Activated CD8-positive, alpha-beta T cell treated with anti-CD3 and anti-CD28 coated beads for 36 hours (primary cell): ENCODE measurements at places on chromosomes 3 and 15.
A peak's percentile ranks its signal among the peaks of the same experiment; 100 is the strongest.

- H3K4me3 ChIP-seq: no peak overlapping the region
- no peak for DNase-seq
- H3K27ac ChIP-seq: no peak overlapping the region
- H3K27me3 ChIP-seq: peaks cover 2% of the 10 kb centered on the region
- no peaks in the 10 kb centered on the region for H3K36me3 ChIP-seq
- peaks cover 4% of the 10 kb centered on the region for H3K4me1 ChIP-seq
Observed at GRCh38 chr15:70289191-70289955, 191.7 kb upstream of the TLE3 start.

DNA sequence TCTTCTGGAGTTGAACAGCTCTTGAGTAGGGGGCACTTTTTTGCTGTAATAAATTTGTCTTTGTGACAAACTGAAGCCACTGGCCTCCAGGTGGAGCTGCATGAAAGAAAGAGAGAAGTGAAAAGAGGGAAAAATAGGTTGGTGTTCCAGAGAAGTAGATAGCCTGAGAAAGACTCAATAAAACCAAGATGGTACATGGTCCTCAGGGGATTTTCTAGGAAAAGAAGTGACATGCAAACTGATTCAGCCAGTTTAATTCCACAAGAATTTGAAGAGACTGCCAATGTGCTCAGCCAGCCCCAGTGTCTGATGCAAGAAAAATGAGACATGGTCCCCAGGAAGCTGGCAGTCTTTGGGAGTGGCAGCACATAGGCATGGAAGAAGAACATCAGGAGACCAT, 152.7 kb downstream of the CD47 start:
- DNase-seq: peak; percentile 18
- H3K27ac ChIP-seq: no peak overlapping the region
- no peak overlapping the region for H3K4me3 ChIP-seq
- peaks cover 22% of the 10 kb centered on the region for H3K4me1 ChIP-seq
- peaks cover 2% of the 10 kb centered on the region for H3K27me3 ChIP-seq

- H3K36me3 ChIP-seq: no peaks in the 10 kb centered on the region
- H3K4me3 ChIP-seq: no peak overlapping the region
- H3K4me1 ChIP-seq: no peaks in the 10 kb centered on the region
- H3K27me3 ChIP-seq: no peaks in the 10 kb centered on the region
- DNase-seq: no peak
Observed at GRCh38 chr3:96986241-96986640, 171.8 kb downstream of the EPHA6 start.

DNA sequence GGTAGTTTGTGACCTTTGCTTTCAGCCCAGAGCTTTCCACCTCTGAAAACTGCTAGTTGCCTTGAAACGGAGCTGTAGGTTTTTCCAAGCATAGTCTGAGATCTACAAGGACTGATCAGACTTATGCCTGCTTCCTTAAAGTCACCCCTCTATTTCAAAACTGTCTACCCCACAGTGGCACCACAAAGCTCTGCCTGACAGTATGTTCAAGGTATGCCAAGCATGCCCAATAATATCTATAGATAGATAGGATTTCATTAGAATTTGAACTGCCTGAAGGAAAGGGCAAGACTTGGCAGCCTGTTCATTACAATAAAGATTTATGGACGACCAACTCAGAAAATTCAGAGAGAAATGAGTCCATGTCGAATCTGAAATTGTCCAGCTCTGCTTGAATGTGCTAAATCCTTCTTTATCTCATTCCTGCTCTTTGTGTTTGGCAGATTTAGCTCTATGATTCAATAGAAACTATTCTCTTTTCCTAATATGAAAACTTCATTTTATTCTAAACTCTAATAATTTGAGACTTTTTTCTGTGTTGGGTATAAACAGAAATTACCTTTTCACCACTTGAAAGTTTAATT, 227.6 kb upstream of the TBC1D5 start:
- H3K36me3 ChIP-seq: no peaks in the 10 kb centered on the region
- no peaks in the 10 kb centered on the region for H3K4me1 ChIP-seq
- peaks cover 2% of the 10 kb centered on the region for H3K27me3 ChIP-seq
- H3K4me3 ChIP-seq: no peak overlapping the region
- DNase-seq: no peak

DNA sequence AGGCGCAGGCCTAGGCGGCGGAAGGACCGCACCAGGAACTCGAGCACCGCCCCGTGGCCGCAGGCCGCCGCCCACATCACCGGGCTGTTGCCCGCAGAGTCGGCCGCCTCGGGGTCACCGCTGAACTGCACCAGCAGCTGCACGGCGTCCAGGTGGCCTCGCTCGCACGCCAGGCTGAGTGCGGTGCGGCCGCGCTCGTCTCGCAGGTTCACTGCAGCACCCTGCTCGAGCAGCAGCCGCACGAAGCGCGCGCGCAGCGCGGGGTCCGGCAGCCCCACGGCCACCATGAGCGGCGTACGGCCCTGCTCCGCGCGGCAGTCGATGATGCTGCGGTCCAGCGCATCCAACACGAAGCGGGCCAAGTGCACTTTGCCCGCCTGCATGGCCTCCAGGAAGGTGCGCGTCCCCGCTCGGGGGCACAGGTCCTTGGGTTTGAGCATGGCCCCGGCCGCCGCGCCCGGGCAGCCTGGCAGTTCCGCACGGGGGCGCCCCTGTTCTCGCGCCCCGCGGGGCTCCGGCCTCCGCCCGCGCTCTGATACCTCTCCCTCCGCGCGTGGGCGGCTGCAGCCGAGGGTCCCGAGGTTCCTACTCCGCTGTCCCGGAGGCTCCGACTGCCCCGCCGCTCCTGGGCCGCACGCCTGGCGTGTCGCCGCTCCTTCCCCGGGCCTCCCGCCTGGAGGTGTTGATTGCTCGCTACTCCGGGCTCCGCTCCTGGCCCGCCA, 556 bp downstream of the ANKRD63 start:
- H3K36me3 ChIP-seq: no peaks in the 10 kb centered on the region
- peaks cover 25% of the 10 kb centered on the region for H3K27me3 ChIP-seq
- no peaks in the 10 kb centered on the region for H3K4me1 ChIP-seq
- H3K27ac ChIP-seq: no peak overlapping the region

DNA sequence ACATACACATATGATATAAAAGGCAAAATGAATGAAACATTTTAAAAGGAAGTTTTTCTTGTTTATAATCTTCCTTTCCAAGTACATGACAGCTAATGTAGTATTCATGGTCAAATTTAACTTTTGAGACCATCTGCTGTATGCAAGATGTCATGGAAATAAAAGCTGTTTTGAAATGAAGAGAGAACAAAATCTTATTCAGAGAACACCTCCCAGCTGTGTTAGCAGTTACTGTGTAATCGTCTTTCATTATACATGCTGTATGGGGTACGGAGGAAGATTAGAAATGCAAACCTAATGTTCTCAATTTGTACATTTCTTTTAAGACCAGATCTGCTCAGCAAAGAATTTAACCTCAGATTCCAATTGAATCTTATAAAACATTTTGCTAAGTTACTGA, 1182.3 kb downstream of the OTOL1 start:
- H3K27ac ChIP-seq: no peak overlapping the region
- no peaks in the 10 kb centered on the region for H3K4me1 ChIP-seq
- H3K36me3 ChIP-seq: no peaks in the 10 kb centered on the region
- no peak for DNase-seq
- no peaks in the 10 kb centered on the region for H3K27me3 ChIP-seq

- no peaks in the 10 kb centered on the region for H3K4me1 ChIP-seq
- no peaks in the 10 kb centered on the region for H3K36me3 ChIP-seq
- H3K4me3 ChIP-seq: no peak overlapping the region
- no peak for DNase-seq
Observed at GRCh38 chr3:40152482-40153133, 156.9 kb upstream of the EIF1B start.

DNA sequence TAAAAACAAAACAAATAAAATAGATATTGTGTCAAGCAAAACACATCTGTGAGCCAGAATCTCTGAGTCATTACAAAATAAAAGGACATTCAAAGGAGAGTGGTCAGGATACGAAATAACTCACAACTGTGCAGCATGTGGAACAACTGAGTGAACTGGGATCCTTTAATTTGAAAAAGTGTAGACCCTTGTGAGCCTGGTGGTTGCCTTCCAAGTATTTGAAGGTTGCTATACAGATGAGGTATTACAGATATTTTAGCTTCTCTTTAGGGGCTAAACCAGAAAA, 26.7 kb downstream of the KCNMB2 start:
- peaks cover 2% of the 10 kb centered on the region for H3K27me3 ChIP-seq
- no peaks in the 10 kb centered on the region for H3K36me3 ChIP-seq
- no peak overlapping the region for H3K27ac ChIP-seq
- no peaks in the 10 kb centered on the region for H3K4me1 ChIP-seq
- no peak overlapping the region for H3K4me3 ChIP-seq
- DNase-seq: no peak

DNA sequence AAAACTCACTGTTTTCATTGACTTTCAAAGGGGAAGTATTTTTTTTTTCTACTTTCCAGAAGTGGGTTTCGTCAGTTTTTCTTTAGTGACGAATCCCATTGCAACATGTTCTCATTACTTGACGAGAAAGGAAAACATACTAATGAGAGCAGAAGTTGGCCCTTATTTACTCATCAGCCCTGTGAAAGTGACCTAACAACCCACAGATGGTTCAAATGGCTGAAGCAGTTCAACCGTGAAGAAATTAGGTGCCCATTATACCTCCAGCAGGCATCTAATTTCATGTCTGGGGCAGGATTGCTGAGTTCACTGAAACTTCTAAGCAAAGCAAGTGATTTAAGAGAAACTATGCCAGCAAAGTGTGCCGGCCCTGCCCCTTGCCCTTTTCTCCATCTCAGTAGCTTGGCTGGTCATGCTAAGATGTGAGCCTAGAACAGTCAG, 9.0 kb downstream of the AQP9 start:
- no peaks in the 10 kb centered on the region for H3K4me1 ChIP-seq
- H3K4me3 ChIP-seq: no peak overlapping the region
- no peak for DNase-seq
- H3K27me3 ChIP-seq: peaks cover 6% of the 10 kb centered on the region
- H3K36me3 ChIP-seq: no peaks in the 10 kb centered on the region

DNA sequence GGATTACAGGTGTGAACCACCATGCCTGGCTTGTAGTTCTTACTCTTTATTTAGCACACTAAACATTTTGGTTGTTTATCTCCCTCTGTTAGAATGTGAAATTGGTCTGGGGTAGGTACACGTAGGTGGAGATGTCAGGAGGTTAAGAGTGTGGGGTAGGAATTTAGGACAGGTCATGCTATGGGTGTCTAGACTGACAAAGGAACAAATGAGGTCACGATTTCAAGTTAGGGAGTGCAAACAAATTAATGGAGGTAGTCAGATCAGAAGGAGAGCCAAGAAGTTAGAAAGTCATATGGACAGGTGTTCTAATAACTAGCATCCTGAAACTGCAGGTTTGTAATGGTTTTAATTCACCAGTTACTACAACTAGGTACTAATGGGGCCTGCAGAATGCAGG, 19.8 kb downstream of the CDV3 start:
- peak overlapping the region; percentile 77 for H3K27ac ChIP-seq
- peaks cover 23% of the 10 kb centered on the region for H3K36me3 ChIP-seq
- peaks cover 47% of the 10 kb centered on the region for H3K4me1 ChIP-seq
- H3K27me3 ChIP-seq: no peaks in the 10 kb centered on the region

GRCh38 chr3:117603097-117603496, 893.5 kb downstream of the TUSC7 start:
- H3K27ac ChIP-seq: no peak overlapping the region
- H3K36me3 ChIP-seq: no peaks in the 10 kb centered on the region
- no peaks in the 10 kb centered on the region for H3K4me1 ChIP-seq
- no peak overlapping the region for H3K4me3 ChIP-seq
- no peaks in the 10 kb centered on the region for H3K27me3 ChIP-seq
- no peak for DNase-seq
